ENCODE measurements at places on chromosomes 6 and 20.

DNA sequence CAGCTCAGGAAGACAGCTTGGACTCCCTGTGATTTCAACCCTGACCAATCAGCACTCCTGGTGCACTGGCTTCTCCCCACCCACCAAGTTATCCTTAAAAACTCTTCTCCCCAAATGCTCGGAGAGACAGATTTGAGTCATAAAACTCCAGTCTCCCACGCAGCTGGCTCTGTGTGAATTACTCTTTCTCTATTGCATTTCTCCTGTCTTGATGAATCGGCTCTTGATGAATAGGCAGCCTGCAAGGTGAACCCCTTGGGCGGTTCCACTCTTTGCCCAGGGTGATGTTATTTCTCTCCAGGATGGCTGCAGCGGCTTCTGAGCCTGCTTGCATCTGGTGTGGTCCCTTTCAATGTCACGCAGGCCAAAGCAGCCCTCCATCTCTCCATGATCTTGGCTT is 12.4 kb downstream of the SLC52A3 start:
- DNase-seq = no peak

- DNase-seq = no peak
These were observed 127.7 kb downstream of the VEGFA start for GRCh38 chr6:43897571-43898302.

DNA sequence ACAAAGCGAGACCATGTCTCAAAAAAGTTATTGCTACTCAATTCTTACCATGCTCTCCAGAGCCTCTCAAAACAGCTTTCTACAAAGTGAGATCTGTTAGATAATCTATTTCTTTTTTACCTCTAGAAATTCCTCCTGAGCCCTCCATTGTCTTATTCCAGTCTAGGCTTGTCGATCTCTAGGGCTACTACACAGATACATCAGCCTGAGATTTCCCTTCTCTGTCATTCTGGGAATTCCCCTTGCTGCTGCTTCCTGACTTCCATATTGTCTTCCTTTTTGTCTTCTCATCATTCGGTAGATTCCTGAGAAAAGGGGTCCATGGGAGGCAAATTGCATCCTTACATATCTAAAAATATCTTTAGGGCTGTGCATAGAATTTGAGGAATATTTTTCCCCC is 75.6 kb upstream of the GNRH2 start:
- no peak for DNase-seq

GRCh38 chr6:111776236-111777221 is 96.7 kb downstream of the FYN start:
- no peak for DNase-seq

DNA sequence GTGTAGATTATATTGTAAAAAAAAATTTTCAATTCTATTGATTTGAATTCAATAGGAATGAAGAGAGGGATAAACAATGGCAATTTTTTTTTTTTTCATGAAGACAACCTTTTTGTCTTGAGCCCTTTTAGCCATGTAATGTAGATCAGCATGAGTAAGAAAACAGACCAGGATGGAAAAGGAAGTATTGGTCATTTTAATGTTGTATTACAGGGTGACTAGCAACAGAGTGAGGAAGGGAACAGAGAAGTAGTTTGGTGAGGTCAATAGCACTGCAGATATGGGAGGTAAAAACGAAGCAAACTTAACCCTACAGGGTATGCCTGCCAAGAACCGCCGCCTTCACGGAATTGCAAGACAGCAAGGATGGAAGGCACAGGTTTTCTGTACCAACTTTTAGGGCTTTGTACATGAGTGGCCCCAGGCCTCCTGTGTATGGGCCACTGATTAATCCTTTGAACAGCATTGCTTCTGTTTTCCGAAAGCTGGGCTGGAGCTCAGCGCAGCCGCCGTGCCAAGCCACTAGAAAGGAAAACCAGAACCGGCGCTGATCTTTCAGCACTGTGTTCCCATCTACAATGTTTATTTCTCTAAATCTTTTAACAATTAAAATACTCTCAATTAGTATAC is 383.7 kb downstream of the CENPW start:
- no peak for DNase-seq

GRCh38 chr6:69693762-69694161 is 103.0 kb downstream of the LMBRD1 start:
- DNase-seq = no peak

DNA sequence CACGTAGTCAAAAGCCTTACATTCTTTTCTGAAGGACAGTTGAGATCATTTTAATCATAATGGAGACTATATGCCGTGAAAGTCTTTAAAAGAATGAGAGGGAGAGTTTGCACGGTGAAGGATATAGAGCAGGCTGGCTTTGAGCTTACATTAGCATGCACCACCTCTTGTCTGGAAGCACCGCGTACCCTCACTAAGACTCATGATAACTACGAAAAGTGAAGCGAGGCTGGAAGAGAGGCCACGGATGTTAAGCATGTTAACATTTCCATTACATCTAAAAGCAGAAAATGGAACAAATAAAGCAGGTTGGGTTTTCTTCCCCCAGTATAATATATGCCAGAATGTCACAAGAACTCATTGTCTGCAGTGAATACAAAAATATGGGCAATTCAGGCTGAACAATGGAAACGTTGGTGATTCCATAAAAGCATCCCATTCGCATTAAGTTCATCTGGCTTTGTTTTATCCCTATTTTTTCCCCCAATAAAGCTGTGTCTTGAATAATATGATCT is 40.6 kb upstream of the NKX2-2 start:
- no peak for DNase-seq

DNA sequence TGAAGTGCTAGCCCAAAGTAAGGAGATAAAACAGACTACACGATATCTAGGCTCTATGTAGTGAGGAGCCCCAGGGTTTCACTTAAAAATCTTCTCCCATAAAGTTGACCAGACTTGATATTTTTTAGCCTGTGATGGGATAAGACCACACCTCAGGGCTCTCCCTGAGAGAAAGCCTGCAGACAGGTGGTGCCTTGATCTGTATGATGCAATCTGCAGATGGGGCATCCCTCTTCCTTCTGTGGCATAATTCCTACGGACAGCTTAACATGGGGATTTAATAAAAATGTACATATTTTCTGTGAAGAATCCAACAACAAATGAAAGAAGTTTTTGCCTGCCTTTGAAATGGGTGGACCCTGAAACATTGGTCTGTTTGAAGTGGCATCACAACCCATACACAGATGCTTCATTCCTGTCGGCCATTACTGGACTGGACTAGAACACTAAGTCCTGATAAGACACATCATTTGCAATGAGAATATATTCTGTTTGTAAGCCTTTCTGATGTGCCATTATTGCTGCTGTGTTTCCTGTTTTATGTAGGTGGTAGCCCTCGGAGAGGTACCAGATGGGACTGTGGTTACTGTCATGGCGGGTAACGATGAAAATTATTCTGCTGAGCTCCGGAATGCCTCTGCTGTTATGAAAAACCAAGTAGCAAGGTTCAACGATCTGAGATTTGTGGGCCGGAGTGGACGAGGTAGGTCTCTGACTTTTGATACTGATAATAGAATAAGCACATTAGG is 53.8 kb upstream of the SUPT3H start:
- no peak for DNase-seq

GRCh38 chr6:43634702-43635303 is 837 bp upstream of the MAD2L1BP start:
- no peak for DNase-seq

- DNase-seq = no peak
These were observed 26.5 kb downstream of the VNN1 start for GRCh38 chr6:132687306-132687705.

DNA sequence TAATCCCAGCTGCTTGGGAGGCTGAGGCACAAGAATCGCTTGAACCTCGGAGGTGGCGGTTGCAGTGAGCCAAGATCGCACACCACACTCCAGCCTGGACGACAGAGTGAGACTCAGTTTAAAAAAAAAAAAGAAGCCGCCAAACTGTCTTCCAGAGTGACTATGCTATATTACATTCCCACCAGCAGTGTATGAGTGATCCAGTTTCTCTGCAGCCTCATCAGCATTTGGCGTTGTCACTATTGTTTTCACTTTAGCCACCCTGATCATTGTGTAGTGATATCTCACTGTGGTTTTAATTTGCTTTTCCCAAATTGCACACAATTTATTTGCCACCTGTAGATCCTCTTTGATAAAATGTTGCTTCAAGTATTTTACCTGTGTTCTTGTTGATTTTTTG is 6.0 kb upstream of the AKAP12 start:
- no peak for DNase-seq

GRCh38 chr6:152271776-152272464 is 365.2 kb downstream of the SYNE1 start:
- DNase-seq = no peak

- no peak for DNase-seq
These were observed 135.8 kb upstream of the NEDD9 start for GRCh38 chr6:11368264-11368663.

GRCh38 chr6:43983632-43984031 is 143.6 kb downstream of the MRPL14 start:
- no peak for DNase-seq

DNA sequence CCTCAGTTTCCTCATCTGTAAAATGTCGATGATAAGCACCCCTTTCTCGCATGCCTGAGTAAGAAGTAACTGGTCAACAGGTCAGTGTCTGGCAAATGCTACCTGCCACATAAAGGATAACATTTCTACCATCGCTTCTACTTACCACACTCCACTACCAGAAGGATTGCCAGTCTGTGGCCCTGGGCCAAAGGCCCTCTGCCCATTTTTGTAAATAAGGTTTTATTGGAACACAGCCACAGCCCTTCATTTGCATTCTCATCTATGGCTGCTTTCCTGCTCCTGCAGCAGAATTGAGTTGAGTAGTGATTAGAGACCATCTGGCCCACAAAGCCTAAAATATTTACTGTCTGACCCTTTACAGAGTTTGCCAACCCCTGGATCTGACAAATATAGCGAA is 121.8 kb downstream of the TOX2 start:
- no peak for DNase-seq

- DNase-seq = no peak
These were observed 19.0 kb upstream of the DOK5 start for GRCh38 chr20:54456423-54456822.

GRCh38 chr6:160132297-160132637 is 10.7 kb downstream of the SLC22A1 start:
- no peak for DNase-seq

GRCh38 chr6:3648724-3649123 is 102.8 kb downstream of the PXDC1 start:
- no peak for DNase-seq

GRCh38 chr20:25622450-25623224 is 1.2 kb downstream of the NANP start:
- peak; percentile 7 for DNase-seq

DNA sequence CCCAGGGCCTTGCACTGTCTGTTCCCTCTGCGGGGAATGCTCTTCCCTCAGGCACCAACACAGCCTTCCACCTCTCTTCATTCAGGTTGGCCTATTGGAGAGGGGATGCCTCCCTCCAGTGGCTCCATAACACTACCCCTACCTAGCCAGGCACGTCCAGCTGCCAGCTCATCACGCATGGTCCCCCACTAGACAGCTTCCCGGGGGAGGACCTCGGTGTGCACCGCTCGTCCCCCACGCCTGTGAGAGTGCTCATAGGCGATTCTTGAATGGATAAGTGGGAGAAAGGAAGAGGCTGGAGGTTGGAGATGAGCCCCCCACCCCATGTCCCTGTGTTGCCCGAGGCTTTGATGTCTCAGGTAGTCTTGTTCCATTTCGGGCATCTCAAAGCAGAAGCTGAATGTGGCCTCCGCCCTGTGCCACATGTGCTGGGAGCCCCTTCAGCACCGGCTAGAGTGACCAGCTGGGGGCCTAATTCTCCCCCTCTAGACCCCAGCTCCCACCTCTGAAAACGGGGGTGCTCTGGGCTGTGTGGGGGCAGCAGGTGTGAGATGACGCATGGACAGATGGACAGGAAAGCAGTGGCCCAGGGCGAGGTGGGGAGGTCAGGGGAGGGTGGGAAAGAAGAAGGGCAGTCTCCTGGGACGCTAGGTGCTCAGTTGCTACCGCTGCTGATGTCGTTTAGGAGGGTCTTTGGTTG is 333.0 kb downstream of the TAF4 start:
- DNase-seq = no peak

DNA sequence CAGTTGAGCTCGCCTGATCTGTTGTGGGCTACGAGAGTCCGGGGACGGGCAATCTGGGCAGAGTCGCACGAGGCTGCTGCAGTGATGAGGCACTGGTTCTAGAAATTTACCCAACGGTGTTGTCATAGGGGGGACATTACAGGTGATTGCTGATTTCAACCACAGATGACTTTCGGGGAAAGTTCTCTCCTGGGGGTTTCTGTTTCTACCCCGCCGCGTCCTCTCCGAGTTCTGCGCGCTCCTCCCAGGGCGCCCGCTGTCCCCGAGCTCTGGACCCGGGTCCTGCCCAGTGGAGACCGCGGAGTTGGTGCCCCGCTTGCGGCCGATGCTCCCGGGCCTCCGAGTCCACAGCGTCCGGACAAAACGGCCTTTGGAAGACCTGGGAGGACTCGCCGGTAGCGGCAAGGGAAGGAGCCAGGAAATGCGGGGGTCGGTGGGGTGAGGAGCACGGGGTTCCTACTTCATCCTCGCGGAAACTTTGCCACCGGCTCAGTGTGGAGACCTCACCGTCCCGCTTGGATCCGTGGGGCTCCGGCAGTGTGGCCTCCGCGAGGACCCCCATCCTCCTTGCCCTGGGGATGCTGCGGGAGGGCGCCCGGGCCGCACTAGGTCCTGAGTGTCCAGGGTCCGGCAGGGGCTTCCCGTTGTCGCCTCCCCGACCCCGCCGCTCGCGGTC is 12.3 kb upstream of the RAET1L start:
- DNase-seq = no peak

- no peak for DNase-seq
These were observed 1061.8 kb upstream of the CITED2 start for GRCh38 chr6:140436023-140436811.

DNA sequence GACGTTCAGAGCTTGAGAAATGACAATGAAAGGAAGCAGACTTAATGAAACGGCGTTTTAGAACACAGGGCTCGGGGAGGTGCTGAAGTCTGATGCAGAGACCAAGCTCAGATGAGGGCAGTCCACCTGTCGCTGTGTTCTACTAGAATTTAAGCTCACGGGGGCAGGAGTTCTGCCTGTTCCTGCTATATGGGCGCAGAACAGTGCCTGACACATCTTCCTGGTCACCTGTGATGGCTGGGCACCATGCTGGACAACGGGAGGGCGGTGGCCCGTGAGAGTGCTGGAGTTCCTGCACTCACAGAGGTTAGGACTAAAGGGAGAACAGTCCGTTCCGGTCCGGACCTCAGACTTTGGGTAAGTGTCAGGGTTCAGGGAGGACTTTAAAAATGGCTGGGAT is 130.6 kb downstream of the ERMARD start:
- no peak for DNase-seq

DNA sequence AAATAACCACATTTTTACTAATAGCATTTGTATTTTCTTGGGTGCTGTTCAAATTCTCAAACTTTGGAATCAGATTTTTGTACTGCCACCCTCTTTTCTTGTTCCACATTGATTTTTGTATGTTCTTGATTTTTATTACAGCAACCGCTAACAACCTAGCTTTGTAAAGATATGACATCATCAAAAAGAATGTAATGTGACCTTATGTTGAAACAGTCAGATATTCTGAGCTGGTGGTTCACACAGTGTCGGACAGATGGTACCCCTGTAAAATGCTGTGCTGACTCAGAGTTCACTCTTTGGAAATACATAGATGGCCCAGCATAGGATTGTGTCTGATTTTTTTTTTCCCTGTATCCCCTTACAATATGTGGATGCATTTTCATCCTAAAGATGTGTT is 118.9 kb downstream of the QKI start:
- peak; percentile 59 for DNase-seq

- DNase-seq = no peak
These were observed 37.6 kb upstream of the PTPRK start for GRCh38 chr6:128558021-128558420.
